H9 (cell line): ENCODE measurements at places on chromosomes 2 and 18. TPM values are rescaled to one million over a fixed set of nuclear protein-coding genes. Genes with fewer than 3 reads are reported as not detected.

- no peaks in the 10 kb centered on the region for H3K4me1 ChIP-seq
- H3K27me3 ChIP-seq = no peaks in the 10 kb centered on the region
- no peak overlapping the region for H3K4me3 ChIP-seq
- H3K27ac ChIP-seq = no peak overlapping the region
These were observed 10.6 kb upstream of the NBAS start for GRCh38 chr2:15571729-15572128.

Gene CHST10
- total RNA-seq = 29.7 and 29.8 TPM in 2 replicates

Gene HNRNPLL
- 50.7 and 52.3 TPM in 2 replicates for total RNA-seq

DNA sequence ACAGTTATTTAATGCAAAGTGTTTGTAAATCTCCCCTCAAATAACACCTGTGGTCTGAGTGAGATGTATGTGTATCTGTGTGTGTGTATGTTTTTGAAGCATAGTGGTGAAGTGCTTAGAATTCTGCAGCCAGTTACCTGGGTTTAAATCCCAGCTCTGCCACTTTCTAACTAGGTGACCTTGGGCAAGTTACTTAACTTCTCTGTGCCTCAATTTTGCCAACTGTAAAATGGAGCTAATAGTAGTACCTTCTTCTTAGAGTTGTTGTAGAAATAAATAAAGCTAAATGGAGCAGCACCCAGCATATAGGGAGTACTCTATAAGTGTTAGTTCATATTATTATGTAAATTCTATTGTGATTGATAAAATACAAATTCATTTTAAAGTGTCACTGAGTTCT, 48.9 kb downstream of the TGFA start:
- H3K27ac ChIP-seq = no peak overlapping the region
- peaks cover 11% of the 10 kb centered on the region for H3K4me1 ChIP-seq
- DNase-seq = no peak
- H3K36me3 ChIP-seq = no peaks in the 10 kb centered on the region

- DNase-seq = no peak
- no peaks in the 10 kb centered on the region for H3K27me3 ChIP-seq
- no peak overlapping the region for H3K4me3 ChIP-seq
- no peaks in the 10 kb centered on the region for H3K36me3 ChIP-seq
These were observed 167.1 kb upstream of the TRIB2 start for GRCh38 chr2:12549641-12550040.

Gene DSG1
- total RNA-seq = not detected in 2 replicates

DNA sequence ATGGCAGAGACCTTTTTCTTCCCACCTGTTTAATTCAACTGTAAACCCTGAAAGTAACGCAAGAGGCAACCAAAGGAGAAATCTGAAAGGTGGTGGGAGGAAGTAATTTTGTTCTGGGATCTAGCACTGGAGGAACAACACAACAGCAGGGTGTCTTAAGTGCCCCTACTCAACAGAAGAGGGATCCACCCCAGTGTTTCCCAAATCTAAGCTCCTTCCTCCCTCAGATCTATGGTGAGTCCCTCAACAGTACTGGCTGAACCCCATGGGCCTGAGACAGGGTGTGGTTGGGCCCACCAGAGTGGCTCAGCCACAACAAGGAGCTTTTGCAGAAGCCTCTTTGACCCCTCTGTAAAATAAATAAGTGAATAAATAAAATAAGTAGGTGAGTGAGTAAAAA, 790.3 kb downstream of the ERBB4 start:
- no peaks in the 10 kb centered on the region for H3K27me3 ChIP-seq
- H3K36me3 ChIP-seq = no peaks in the 10 kb centered on the region
- no peak for DNase-seq

GRCh38 chr2:100744589-100744988, 75.3 kb upstream of the NPAS2 start:
- no peaks in the 10 kb centered on the region for H3K4me1 ChIP-seq
- H3K27me3 ChIP-seq = no peaks in the 10 kb centered on the region
- no peak overlapping the region for H3K27ac ChIP-seq
- no peak overlapping the region for H3K4me3 ChIP-seq

Gene POTEC
- not detected in 2 replicates for total RNA-seq

DNA sequence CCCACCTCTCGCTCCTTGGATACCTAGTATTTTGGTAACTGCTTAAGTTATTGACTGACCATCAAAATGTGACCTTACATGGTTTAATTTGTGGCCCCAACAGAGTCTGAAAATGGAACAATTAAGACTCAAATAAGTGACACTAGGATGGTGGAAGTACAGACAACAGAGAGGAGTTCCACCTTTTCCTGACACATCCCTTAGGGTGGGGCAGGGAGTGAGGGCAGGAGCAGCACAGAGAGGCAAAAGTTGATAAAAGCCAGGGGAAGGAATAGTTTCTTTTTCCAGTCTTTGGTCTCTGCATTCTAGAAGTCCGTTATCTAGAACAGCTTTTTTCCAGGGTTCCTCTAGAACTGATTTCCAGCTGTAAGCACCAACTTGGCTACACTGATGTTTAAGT, 32.2 kb downstream of the FTCDNL1 start:
- no peak for DNase-seq
- H3K36me3 ChIP-seq = no peaks in the 10 kb centered on the region

Gene DNAH6
- total RNA-seq = 0.09 and 0.26 TPM in 2 replicates

DNA sequence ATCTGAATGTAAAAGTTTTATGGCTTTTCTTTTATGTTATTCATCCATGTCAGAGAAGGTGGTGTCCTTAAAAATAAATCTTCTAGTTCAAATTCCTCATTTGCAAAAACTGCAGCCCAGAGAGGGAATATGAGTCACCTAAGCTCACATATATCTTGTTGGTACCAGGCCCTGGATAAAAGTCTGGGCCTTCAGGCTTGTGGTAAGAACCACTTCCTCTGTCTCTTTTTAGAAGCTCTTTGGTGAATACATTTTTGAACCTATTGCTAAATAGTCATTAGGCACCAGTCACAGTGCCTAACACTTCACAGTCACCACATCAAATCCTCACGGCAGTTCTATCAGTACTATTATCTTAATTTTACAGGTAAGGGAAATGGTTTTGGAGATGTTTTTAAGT, 199.2 kb downstream of the KCNS3 start:
- no peak for DNase-seq
- H3K27me3 ChIP-seq = no peaks in the 10 kb centered on the region
- H3K36me3 ChIP-seq = no peaks in the 10 kb centered on the region

GRCh38 chr2:63741884-63742579, 99.7 kb upstream of the UGP2 start:
- H3K4me3 ChIP-seq = no peak overlapping the region
- DNase-seq = no peak
- H3K27me3 ChIP-seq = no peaks in the 10 kb centered on the region
- H3K4me1 ChIP-seq = peaks cover 6% of the 10 kb centered on the region; the same call in 1 of the 2 replicates
- no peak overlapping the region for H3K27ac ChIP-seq

GRCh38 chr2:226115102-226115831, 684.4 kb downstream of the IRS1 start:
- H3K36me3 ChIP-seq = 0 out of 3 replicates have a peak, but pooled peaks cover 2% of the 10 kb centered on the region
- no peaks in the 10 kb centered on the region for H3K27me3 ChIP-seq
- no peak overlapping the region for H3K4me3 ChIP-seq
- no peak for DNase-seq
- H3K4me1 ChIP-seq = peaks cover 2% of the 10 kb centered on the region; the same call in 1 of the 2 replicates

DNA sequence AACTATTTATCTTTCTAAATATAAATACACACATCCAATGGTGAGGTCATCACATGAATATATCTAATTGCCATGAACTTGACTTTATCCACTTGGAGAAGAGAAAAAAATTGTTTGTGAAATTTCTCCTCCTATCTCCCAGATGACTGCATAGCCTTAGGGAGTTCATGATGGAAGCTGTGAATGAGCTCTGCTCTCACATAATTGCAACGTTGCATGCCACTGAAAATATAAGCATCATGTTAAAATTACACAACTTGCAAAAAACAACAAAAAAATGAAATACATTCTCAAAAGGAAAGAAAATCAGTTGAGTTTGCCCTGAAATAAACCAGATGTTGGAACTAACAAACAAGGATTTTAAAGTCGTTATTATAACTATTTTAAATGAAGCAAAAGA, 50.6 kb upstream of the OSR1 start:
- no peaks in the 10 kb centered on the region for H3K27me3 ChIP-seq
- no peaks in the 10 kb centered on the region; the same call in 2 of the 3 replicates for H3K36me3 ChIP-seq
- no peak overlapping the region for H3K4me3 ChIP-seq
- H3K27ac ChIP-seq = no peak overlapping the region
- DNase-seq = no peak

Gene ALPP
- 0.15 and 0.20 TPM in 2 replicates for total RNA-seq

GRCh38 chr2:48946449-48947048, 191.0 kb upstream of the LHCGR start:
- H3K36me3 ChIP-seq = no peaks in the 10 kb centered on the region
- no peak overlapping the region for H3K27ac ChIP-seq
- no peaks in the 10 kb centered on the region for H3K27me3 ChIP-seq
- H3K4me3 ChIP-seq = no peak overlapping the region
